ENCODE measurements at places on chromosomes 3 and 15.

DNA sequence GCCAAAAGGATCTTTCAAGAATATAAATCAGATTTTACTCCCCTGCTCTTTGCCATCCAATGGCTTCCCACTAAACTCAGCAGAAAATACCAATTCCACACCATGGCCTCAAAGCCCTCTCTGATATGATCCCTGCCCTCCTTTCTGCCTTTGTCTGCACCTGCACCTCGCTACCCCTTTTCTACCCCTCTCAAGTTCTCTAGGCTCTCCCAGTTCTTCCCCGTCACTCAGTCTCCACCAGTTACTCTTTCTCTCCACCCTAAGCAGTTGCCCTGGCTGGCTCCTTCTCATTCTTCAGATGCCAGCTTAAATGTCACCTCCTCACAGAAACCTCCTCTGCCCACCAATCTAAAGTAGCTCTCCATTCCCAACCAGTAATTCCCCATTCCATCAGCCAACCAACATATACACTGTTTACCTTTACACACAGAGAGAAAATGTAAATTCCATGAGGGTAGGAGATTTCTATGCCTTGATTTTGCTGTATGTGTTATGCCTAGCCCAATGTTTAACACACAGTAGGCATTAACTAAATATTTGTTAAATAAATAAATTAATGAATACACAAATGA is 93.6 kb upstream of the LPP start:
- DNase-seq, result no peak

GRCh38 chr15:68450192-68450591 is 18.2 kb upstream of the ITGA11 start:
- DNase-seq, result no peak

DNA sequence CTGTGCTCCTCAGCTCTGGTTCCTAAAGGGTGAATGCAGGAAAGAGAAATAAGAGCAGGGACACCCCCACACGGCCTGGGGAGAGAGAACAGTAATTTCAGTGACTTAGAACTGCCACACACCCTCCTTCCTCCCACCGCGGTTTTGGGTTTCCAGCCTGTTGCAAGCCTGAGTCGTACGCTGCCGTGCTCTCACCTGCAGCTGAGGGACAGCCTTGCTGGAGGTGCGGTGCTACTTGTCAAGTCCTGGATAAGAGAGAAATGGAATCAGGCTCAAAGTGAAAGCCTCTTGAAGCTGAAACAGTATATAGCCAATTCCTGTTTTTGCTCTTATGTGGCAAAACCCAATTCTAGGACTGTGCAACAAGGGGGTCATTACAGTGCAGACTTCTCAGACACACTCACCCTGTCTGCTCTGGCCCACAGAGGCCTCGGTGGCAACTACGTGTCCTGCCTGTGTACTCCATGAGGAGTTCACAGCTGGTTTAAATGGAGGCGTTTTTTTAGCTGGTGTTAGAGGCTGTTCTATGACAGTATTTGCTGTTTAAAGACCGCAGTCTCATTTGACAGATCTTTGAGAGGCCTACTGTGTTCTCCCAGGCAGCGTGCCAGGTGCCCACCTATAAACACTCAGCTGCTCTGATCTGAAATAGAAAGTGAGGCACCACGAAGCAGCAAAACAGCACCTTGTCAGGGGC is 42.9 kb downstream of the TBC1D2B start:
- DNase-seq, result no peak

- DNase-seq, result no peak
Observed at GRCh38 chr3:45524565-45524964, 70.0 kb upstream of the LIMD1 start.

- DNase-seq, result no peak
Observed at GRCh38 chr3:39280571-39280970, 735 bp upstream of the CX3CR1 start.
